Dermis microvascular lymphatic vessel endothelial cell (primary cell): ENCODE measurements at places on chromosomes 12 and 14. TPM values are rescaled to one million over a fixed set of nuclear protein-coding genes. Genes with fewer than 3 reads are reported as not detected.

- peak; percentile 32 for DNase-seq
Observed at GRCh38 chr14:90288651-90289355, 32.5 kb downstream of the PSMC1 start.

GRCh38 chr12:32494656-32495055, 95.3 kb downstream of the FGD4 start:
- no peak for DNase-seq

GRCh38 chr14:61025251-61026223, 44.5 kb downstream of the SLC38A6 start:
- peak; percentile 26 for DNase-seq

RIMKLB gene
- total RNA-seq: 31.8 and 56.9 TPM in 2 replicates

- DNase-seq: no peak
Observed at GRCh38 chr12:18546399-18546798, 191.4 kb downstream of the PLCZ1 start.

NTS gene
- 0.26 and 0.89 TPM in 2 replicates for total RNA-seq

- no peak for DNase-seq
Observed at GRCh38 chr14:82872494-82872893, 1338.8 kb upstream of the SEL1L start.

- no peak for DNase-seq
Observed at GRCh38 chr14:102928412-102929240, 6.2 kb downstream of the AMN start.

DNA sequence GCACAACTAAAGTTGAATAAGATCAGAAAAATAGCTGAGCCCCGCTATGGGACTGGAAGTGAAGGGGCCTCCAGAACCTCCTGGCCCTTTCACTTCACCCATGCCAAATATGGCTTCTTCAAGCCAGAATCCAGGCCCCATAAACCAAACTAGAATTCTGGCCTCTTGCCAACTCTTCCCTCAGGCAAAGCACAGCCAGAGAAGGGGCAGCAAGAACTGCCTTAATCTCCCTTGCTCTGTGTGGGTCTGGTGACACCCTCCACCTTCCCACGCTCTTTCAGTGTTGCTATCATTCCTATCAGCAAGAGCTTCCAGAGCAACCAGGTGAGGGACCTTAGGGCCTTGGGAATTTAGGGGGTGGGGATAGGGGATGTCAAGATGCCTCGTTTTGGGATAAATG, 3.1 kb upstream of the PNMA1 start:
- DNase-seq: no peak

GRCh38 chr14:98171654-98172053, 1100.3 kb downstream of the BCL11B start:
- no peak for DNase-seq

DNA sequence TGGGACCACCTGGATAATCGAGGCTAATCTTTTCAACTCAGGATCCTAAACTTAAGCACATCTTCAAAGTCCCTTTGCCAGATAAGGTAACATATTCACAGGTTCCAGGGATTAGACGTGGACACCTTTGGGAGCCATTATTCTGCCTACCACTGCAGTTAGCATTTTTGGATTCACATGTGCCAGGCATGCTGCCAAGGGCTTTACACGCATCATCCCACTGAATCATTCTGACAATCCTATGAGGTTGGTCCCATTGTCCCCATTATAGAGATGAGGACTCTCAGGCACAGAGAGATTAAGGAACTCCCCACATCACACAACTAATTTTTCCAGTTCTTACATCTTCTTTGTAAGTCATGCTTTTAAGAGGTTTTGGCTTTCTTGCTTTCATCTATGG, 34.5 kb downstream of the RTN1 start:
- DNase-seq: no peak

DNA sequence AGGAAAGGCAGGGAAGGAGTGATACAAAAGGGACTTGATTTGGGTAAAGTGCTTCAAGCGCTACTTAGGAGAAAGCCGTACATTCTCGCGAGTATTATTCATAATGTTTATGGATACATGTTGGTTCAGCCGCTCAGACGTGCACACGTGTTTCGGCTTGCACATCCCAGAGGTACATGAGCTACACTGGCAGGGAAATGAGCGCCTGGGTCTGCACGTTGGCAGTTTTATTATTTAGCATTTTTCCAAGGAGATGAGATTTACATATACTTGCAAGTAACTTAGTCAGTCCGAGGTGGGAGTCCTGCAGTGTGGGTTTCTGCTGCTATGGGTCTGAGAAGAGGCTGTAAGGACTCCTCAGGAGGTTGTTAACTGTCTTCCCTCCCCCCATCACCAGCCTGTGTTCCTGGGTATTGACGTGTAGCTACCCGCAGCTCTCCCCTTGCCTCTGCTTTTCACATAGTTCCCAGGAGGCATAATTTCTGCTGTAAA, 1.5 kb downstream of the PRKCH start:
- peak; percentile 79 for DNase-seq

GRCh38 chr12:108457006-108457733, 57.9 kb upstream of the FICD start:
- DNase-seq: peak; percentile 20

ZNF268 gene
- total RNA-seq: 22.3 and 34.5 TPM in 2 replicates

GRCh38 chr12:110262442-110263388, 18.3 kb upstream of the ATP2A2 start:
- no peak for DNase-seq

DNA sequence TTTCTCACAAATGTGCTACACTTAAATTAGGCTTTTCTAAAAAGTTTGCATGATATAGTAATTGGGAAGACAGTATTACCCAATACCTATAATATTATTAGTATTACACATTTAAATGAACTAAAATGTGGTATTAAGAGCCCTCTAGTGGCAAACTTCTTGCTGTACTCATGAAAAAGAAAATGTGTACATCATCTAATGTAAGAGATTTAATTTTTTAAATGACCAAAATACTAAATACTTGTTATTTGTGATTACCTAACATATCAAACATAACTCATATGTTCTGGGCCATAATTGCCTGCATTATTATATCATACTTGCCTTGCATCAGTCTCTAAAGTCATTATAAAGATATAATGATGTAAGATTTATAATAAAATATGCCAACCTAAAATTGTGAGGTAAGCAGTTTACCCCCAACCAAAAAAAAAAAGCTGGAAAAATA, 64.2 kb downstream of the DNAI7 start:
- peak; percentile 53 for DNase-seq

DNA sequence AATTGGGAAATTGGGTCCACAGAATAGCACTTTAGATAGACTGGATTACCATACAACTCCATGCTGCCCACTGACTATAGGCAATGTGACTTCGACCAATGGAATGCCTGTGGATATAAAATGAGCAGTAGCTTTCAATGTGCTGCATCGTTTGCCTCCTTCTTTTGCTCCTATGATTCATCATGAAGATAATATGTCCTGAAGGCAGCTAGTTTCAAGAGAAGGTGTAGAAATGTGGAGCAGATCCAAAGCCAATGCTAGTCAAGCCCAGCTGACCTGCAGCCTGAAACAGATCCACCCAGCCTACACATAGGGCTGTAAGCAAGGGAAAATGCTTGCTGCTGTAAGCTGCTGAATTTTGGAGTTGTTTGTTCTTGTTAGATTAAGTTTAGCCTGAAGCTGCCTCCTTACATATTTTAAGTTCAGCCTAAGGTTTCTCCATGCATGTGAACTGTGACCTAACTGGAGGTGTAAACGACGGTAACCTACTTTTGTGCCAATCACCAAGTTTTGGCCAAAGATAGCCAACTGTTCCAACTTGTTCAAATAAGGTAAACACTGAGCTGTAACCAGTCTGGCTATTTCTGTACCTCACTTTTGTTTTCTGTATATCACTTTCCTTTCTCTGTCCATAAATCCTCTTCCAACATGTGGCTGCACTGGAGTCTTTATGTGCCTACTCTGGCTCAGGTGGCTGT, 169.1 kb upstream of the AVPR1A start:
- no peak for DNase-seq

GRCh38 chr12:101780599-101780998, 41.3 kb upstream of the SYCP3 start:
- DNase-seq: no peak
